ENCODE measurements at places on chromosomes 16 and 17.

DNA sequence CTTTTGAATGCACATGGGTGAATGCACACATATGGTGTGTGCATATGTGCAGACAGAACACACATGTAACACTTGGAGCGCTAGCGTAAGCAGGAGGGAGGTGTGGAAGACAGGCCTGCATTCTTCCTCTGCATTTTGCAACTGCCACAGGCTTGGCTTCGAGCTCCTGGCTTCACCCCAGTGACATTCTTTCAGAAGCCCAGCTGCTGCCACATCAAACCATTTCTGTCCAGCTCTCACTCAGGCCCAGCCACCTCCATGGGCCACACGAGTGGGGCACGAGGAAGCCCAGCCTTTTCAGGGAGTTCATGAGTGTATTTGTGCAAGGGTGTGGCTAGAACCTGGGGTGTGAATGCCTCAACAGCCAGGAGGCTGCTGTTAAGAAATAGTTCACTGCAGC is 18.8 kb downstream of the LGALS3BP start:
- DNase-seq = no peak

- DNase-seq = no peak
Observed at GRCh38 chr17:38753071-38753506, 548 bp downstream of the PSMB3 start.

GRCh38 chr17:2337544-2338314 is 428 bp downstream of the SGSM2 start:
- DNase-seq = peak; percentile 46

DNA sequence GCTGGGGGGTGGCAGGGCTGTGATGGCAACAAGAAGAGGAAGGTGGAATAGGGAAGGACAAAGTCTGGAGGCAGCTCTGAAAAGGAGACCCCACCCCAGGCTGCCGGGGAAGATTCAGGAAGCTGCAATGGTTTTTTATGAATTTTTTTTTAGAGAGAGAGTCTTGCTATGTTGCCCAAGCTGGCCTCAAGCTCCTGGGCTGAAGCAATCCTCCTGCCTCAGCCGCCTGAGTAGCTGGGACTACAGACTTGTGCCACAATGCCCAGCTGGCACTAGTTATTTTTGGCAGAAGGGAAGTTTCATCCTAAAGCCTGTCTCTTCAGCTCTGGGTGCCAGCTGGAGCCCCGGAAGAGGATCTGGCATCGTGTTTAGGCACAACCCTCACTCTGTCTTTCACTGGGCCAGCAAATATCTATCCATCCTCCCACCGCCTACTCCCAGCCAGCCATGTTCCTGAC is 1.3 kb upstream of the CES3 start:
- DNase-seq = no peak

DNA sequence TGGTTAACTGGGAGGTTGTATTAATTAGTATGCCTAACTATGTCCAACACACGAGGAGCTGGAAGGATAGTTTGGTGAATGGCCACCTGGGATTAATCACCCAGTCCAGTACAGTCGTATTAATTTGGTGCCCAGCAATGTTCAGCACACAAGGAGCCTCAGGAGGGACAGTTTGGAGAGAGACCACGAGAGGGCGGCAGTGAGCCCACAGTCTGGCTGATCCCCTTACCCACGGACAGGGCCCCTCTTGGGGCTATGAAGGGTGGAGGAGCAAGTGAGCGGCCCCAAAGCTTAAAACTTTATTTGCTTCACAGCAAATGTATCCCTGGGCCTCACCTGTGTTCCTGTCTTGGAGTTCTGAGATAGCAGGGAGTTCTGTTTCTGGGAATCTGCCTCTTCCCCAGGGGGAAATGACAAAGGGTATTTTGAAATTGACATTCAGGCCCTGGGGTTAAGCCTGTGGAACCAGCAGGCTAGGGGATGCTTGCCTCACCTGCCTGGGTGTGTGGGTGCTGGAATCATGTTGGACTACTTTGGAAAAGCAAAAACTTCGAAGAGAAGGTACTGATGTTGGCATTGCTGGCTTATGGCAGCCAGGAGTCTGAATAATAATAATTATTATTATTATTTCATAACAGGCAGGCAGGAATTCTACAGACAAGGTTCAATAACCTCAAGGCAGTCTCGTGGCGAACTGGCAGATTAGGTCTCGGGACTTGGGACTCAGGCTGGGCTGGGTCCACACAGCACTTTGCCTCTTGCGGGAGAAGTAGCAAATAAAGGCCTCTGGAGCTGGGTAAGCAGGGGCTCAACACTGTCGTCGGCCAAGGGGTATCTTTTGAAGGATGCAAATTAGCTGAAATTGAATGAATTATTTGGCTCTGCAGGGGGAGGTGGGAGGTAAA is 227.6 kb upstream of the ASIC2 start:
- DNase-seq = peak; percentile 62

- no peak for DNase-seq
Observed at GRCh38 chr17:19539040-19539399, 5.4 kb downstream of the SLC47A1 start.

- no peak for DNase-seq
Observed at GRCh38 chr17:48711128-48711527, 11.2 kb downstream of the PRAC1 start.

GRCh38 chr16:49937886-49938285 is 82.0 kb upstream of the ZNF423 start:
- no peak for DNase-seq

GRCh38 chr17:10156599-10156947 is 41.8 kb downstream of the GAS7 start:
- DNase-seq = no peak

DNA sequence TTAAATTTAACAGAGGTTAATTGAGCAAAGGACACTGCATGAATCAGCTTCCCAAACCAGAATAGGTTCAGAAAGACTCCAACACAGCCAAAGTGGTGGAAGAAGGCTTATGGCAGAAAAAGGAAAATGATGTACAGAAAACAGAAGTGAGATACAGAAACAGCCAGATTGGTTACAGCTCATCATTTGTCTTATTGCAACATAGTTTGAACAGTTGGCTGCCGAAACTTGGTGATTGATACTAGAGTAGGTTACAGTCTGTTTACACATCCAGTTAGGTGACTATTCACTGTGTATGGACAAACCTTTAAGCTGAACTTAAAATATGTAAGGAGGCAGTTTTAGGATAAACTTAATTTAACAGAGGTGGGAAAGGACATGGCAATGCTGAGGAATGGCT is 18.3 kb downstream of the TMEM100 start:
- no peak for DNase-seq

DNA sequence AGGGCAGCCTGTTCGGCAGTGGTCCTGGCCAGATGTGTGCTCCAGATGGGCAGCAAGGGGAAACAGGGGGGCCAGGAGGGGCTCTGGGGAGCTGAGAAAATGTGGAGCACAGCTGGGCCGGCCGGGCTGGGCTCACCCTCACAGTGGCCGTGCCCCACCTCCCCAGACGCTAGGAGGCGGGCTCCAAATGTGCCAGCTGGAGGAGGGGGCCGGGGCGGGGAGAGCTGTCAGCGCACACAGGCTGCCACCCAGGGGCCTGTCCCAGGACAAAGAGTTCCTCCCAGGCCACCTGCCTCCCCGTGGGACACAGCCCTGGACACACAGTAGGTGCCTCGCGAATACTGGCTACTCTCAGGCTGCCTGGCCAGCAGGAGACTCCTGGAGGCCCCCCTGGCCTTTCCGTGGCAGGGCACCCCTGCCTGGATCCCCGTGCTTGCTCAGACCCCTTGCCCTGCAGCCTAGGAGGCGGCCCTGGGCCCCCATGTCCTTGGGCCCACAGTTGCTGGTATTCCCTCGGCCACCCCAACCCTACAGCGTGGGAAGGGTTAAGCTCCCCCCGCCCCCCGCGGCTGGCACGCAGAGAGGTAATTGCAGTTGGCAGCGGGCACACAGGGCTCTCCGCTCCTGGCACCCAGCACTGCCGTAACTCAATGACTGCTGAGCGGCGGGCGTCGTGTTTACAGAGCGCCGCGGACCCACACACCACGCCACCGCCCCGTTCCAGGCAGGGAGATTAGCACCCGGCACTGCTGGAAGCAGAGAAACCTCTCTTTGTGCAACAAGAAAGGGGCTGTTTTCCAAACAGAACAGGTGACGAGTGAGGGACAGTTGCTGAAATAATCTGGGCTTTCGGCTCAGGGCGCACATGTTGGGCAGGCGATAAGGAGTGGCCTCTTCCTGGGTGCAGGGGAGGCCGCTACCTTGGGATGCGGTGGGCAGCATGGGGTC is 32.2 kb downstream of the BAHCC1 start:
- DNase-seq = no peak

DNA sequence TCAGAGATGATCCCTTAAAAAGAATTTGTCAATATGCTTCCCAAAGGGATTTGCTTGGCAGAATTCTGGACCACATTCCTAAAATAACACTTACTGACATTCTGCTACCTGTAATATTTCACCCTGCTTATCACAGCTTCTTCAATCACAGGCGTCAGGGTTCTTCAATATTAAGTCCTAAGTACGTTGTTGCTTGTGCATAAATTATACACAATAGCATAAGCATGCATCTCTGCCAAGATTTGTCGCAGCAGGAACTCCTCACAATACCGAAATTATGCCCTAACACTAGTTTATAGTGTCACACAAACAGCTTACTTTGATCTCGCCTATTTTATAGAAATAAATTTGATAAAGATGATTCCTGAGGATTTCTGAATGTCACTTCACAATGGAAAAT is 48.9 kb downstream of the UBE2G1 start:
- DNase-seq = no peak

- peak; percentile 89 for DNase-seq
Observed at GRCh38 chr17:59155439-59156177, at the start of gene PRR11. TSS of gene PRR11 (plus strand) at chr17:59155746. CDS start at chr17:59169753, 14,007 bp downstream.

Data from liver (tissue), 10 donors.